ENCODE measurements at places on chromosomes 6 and 20.

GRCh38 chr6:105432797-105433196 lies 29.9 kb upstream of the PREP start:
- no peaks in the 10 kb centered on the region for H3K27me3 ChIP-seq

GRCh38 chr6:139126255-139126654 lies 8.6 kb upstream of the HECA start:
- no peaks in the 10 kb centered on the region for H3K27me3 ChIP-seq
- peaks cover 42% of the 10 kb centered on the region for H3K4me1 ChIP-seq
- H3K4me3 ChIP-seq = no peak overlapping the region
- H3K36me3 ChIP-seq = peaks cover 10% of the 10 kb centered on the region
- H3K27ac ChIP-seq = peak overlapping the region; percentile 95

GRCh38 chr6:44508646-44509045 lies 121.1 kb downstream of the CDC5L start:
- no peak overlapping the region for H3K27ac ChIP-seq
- no peaks in the 10 kb centered on the region for H3K36me3 ChIP-seq
- H3K4me3 ChIP-seq = no peak overlapping the region
- H3K4me1 ChIP-seq = no peaks in the 10 kb centered on the region
- peaks cover 14% of the 10 kb centered on the region for H3K27me3 ChIP-seq

DNA sequence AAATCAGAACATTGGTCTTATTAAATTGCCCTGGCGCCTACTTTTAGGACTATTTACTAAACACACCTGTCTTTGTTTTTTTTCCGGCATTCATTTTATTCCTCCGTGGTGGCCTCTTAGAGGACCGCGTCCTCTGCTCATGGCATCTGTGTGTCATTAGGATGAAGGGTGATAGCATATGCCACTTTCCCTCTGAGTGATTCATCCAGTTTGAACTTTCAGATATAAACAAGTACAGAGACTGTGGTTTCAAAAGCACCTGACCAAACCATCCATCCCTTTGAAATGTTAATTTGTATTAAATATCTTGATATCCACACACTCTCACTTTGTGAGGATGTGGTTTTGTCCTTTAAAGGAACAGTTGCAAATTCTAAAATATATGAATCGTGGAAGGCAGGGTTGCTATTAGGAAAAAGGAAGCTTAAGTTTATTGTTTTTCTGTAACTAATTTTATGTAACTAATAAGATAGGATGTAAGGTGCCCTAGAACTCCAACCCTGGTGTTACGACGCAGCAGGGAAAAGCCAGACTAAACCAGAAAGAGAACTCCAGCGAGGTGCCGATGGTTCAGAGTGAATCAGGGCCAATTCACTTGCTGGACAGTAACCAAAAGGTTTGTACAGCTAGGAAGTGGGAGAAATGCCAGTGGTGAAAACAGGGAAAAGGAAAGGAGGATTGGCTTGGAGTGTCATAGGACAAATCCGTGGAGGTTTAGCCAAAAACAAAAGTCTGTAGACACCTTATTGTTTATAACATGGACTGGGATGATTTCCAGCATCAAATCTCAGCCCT lies 98.7 kb downstream of the SHLD1 start:
- H3K4me1 ChIP-seq = peaks cover 29% of the 10 kb centered on the region
- H3K36me3 ChIP-seq = peaks cover 2% of the 10 kb centered on the region
- no peak overlapping the region for H3K27ac ChIP-seq
- DNase-seq = no peak

DNA sequence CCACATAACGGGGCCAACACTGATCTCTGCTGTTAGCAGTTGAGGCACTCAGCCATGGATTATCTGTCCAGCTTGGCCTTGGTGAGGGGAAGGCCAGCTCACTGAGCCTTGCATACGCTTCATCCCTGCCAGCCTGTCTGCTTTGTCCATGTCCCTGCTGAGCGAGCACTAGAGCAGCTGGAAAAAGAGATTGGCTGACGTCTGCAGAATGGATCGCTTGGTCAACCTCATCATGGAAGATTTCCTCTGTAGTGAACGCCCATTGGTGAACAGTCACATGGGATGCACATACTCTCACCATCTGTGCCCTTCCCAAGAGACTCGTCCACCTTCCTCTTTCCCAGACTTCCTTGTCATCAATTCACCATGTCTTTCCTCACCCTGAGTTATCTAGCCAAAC lies 26.9 kb downstream of the MUC22 start:
- DNase-seq = no peak
- H3K4me1 ChIP-seq = no peaks in the 10 kb centered on the region
- no peak overlapping the region for H3K27ac ChIP-seq
- H3K4me3 ChIP-seq = no peak overlapping the region
- H3K27me3 ChIP-seq = peaks cover 58% of the 10 kb centered on the region
- H3K36me3 ChIP-seq = no peaks in the 10 kb centered on the region

DNA sequence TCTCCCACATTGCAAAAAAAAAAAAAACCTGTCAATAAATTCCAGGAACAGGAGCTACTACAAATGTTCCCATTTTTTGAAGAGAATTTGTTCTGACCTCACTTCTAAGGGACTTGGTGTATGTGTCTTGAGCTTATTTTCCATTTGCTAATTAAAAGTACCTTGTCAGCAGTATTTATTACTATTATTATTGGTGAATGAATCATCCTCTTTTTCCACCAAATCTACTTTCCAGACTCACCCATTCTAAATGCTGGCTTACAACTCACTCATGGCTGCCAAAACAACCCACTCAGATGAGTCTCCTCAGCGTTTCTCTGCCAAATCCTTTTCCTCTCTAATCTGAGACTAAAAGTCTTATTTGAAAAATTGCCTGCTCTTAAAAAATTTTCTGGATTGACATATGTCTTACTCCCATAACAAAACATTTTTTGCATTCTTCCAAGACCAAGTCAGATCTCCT lies 33.2 kb upstream of the TASP1 start:
- H3K4me1 ChIP-seq = no peaks in the 10 kb centered on the region
- H3K4me3 ChIP-seq = no peak overlapping the region
- DNase-seq = no peak

GRCh38 chr20:8376940-8377339 lies 244.9 kb downstream of the PLCB1 start:
- no peaks in the 10 kb centered on the region for H3K36me3 ChIP-seq
- no peaks in the 10 kb centered on the region for H3K4me1 ChIP-seq
- no peak overlapping the region for H3K4me3 ChIP-seq
- no peak for DNase-seq
- H3K27ac ChIP-seq = no peak overlapping the region

- no peak overlapping the region for H3K4me3 ChIP-seq
- no peaks in the 10 kb centered on the region for H3K27me3 ChIP-seq
- no peak overlapping the region for H3K27ac ChIP-seq
- no peaks in the 10 kb centered on the region for H3K4me1 ChIP-seq
Measured at GRCh38 chr6:9942131-9942530, 472.7 kb downstream of the TFAP2A start.

GRCh38 chr20:3652676-3653596 lies 10.3 kb downstream of the GFRA4 start:
- H3K27me3 ChIP-seq = peaks cover 13% of the 10 kb centered on the region
- H3K27ac ChIP-seq = no peak overlapping the region
- H3K4me3 ChIP-seq = no peak overlapping the region
- DNase-seq = peak; percentile 43
- H3K36me3 ChIP-seq = peaks cover 1% of the 10 kb centered on the region
- peaks cover 16% of the 10 kb centered on the region for H3K4me1 ChIP-seq

DNA sequence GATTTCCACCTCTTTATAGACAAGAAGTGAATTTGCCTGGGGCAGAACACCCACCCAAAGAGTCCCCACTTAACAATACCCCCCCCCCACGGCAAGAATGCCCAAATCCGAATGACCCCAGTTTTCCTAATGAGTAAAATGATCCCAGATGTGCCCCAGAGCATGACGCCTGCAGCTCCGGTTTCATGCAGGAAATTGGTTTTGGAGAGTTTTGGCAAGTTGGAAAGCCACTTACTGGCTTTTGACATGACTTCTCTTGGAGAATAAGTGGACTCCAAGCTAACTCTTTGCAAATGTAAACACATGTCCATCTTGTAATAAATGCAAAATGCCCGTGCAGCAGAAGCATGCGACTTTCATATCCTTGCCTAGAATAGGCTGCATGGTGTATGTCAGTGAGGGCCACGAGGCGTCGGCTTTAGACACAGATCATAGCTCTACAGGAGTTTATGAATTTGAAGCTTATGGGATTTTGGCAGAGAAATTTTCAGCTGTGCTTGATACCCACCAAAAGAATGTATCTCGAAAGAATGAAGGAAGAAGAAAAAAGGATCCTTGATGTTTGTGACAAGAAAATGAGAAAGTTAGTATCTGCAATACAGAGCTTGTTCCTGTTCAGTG lies 24.2 kb downstream of the EDN3 start:
- no peak for DNase-seq
- no peak overlapping the region for H3K4me3 ChIP-seq
- H3K27ac ChIP-seq = no peak overlapping the region
- no peaks in the 10 kb centered on the region for H3K4me1 ChIP-seq
- no peaks in the 10 kb centered on the region for H3K36me3 ChIP-seq
- H3K27me3 ChIP-seq = peaks cover 5% of the 10 kb centered on the region

DNA sequence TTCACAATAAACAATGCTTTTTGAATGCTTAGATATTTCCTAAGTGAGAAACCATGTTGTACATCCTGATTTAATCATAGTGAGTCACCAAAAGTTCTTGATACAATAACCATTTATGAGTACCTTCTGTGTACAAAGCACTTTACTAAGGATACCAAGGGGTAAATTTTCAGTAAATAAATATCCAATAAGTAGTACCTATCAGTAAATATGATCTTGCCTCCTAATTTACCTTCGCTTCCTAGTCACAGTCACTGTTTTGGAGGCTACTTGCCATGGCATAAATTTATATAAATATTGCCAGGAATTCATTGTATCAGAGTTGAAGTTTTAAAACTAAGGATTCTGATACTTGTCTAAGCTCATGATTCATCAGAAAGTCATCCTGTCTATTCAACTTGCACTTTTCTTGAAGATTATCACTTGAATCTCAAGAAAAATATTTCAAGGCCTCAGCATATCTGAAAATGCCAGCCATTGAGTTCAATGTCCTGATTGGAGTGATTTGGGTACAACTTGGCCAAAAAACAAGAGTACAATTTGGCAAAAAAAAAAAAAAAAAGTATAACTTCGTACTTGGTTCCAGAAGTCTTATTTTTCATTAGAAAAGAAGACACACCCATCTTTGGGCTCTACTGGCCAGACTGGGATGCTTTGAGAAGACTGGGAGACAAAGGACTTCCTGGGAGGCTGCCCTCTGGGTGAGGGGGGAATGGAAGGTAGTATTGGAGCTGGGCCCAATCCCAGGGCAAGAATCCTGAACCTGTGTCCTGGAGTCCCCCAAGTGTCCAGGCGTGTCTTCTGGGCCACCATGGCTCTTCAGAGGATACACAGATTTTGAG lies 32.8 kb downstream of the RAB22A start:
- no peak overlapping the region for H3K4me3 ChIP-seq
- H3K27me3 ChIP-seq = no peaks in the 10 kb centered on the region
- H3K27ac ChIP-seq = no peak overlapping the region
- peaks cover 16% of the 10 kb centered on the region for H3K4me1 ChIP-seq

DNA sequence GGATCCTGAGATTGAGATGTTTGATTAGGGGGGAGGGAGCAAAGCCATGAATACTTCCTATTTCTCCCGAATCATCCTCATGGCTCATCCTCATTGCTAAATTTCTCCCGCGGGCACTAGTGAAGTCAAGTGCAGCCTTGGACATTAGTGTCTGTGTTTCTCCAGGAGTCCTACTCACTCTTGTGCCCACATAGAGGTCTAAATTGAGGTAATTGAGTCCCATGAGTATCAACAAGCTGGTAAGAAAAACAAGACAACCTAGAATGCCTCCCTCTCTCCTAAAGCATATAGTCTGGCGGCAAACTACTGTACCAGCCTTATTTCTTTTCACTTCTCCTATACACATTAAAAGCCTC lies 420 bp downstream of the CENPQ start:
- H3K4me3 ChIP-seq = peak overlapping the region; percentile 97
- H3K27ac ChIP-seq = peak overlapping the region; percentile 98
- H3K27me3 ChIP-seq = no peaks in the 10 kb centered on the region
- peaks cover 19% of the 10 kb centered on the region for H3K36me3 ChIP-seq
- no peak for DNase-seq
- peaks cover 51% of the 10 kb centered on the region for H3K4me1 ChIP-seq

DNA sequence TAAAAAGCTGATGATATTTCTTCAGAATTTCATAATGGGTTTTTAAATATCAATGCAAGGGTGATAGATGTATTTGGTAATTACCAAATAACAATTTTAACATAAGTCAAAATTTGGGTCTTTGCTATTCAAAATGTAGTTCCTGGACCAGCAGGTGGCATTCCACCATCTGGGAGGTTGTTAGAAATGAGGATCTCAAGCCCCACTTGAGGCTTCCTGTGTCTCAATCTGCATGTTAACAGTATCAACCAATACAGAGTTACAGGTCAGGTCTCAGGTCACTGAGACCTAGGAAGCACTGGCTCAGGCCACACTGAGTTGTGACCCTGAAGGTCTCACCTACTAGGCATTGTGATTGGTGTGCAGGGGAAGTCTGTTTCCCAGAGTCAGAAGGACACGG lies 57.2 kb upstream of the MTRF1L start:
- no peak for DNase-seq
- H3K4me3 ChIP-seq = no peak overlapping the region
- H3K27ac ChIP-seq = no peak overlapping the region
- H3K4me1 ChIP-seq = no peaks in the 10 kb centered on the region
- H3K36me3 ChIP-seq = no peaks in the 10 kb centered on the region
